Stimulated activated CD4-positive, alpha-beta T cell treated with anti-CD3 and anti-CD28 coated beads, Interleukin-1b, Interleukin-23, amount 100 ng/mL, for 1 hour (primary cell): ENCODE measurements at places on chromosomes 16 and 17.

DNA sequence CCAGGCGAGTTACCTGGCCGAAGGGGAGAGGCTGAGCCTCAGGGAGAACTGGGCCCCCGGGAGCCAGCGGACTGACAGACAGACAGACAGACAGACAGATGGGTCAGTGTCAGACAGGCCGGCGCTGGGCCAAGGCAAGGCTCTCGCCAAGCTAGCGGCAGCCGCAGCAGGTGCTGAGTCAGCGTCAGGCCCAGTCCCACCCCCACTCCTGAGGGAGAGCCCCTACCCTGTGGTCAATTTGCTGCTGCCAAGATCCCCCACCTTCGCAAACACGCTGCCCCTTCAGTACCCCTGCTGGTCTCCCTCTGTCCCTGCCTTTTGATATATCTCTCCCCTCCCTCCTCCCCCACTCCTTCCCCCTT lies 1.5 kb downstream of the FGF11 start:
- DNase-seq: no peak

DNA sequence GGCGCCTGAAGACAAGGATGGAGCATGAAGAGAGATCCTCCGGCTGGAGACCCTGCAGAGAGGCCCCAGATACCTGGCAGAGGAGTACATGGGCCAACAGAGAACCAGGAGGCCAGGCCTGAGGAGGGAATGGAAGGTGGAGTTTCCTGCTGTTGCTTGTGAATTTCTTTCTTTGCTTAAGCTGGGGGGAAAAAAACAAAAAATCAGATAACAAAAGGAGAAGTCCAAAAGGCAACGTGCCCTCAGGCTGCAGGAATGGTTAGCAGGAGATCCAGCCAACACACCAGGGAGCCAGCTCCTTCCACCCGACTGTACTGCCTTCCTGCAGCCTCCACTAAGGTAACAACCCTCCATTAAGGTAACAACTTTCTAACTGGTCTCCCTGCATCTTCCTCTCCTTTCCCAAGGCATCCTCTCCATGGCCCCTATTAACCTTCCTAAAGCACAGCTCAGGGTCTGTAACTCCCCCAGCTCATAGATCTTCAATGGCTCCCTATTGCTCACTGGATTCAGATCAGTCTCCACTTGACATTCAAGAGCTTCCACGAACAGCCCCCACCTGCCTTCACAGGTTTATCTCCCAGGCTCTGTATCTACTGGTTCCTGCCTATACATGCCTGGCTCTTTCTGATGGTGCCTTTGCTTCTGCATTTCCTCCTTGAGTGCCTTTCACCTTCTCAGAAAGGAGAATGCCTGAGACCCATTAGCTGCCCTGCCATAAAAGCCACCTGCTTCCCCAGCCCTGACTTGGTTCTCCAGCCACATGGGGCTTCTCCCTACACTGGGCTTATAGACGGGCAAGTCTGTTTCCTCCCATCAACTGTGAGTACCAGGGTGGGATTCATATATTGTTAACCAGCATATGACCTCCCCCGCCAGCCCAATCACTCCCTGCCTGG lies 725 bp upstream of the ARL5C start:
- DNase-seq: no peak

DNA sequence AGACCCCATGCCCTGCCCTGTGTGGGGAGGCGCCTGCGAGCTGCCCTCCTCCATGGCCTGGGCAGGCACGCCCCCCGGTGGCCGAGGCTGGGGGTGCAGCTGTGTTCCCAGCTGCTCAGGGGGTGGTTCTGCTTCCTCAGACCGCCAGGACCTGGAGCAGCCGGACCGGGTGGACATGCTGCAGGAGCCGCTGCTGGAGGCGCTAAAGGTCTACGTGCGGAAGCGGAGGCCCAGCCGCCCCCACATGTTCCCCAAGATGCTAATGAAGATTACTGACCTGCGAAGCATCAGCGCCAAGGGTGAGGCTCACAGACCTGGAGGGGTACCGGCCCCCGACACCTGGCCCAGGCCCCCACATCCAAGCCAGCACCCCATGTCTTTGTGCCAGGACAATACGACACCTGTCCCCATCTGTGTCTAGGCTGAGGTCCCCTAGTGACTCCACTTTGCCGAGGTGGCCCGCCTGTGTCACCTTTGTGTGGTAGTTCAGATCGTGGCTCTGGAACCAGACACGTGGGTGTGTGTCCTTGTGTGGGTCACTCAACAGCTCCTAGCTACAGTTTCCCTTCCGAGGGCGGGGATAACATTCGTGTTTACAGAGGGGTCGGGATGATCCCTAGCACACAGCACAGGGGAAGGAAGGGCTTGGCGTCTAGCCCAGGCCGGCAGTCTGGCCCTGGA lies 9.3 kb downstream of the GJD3 start:
- peak; percentile 63 for DNase-seq

- no peak for DNase-seq
Observed at GRCh38 chr16:3596101-3596861, 15.1 kb downstream of the SLX4 start.

DNA sequence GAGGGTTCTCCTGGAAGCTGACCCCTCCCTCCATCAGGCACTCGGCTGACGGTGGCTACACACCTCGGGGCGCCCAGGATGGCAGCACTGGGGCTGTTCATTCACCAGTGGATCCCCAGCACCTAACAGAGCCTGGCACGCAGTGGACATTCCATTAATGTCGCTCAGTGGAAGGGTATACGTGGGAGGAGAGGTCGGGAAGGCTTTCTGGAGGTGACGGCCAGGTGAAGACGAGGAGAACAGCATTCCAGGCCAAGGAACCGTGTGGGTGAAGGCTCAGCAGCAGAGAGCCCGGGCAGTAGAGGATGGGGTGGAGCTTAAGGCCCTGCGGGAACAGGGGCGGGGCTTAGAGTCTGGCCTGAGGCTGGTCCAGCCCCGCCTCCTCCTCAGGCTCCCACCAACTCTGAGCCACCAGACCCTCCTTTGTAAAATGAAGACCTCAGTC lies 2.5 kb upstream of the HS3ST6 start:
- DNase-seq: no peak

- no peak for DNase-seq
Observed at GRCh38 chr17:19771971-19772630, 24.0 kb upstream of the ALDH3A1 start.

GRCh38 chr16:22413819-22414218 lies 39.4 kb upstream of the CDR2 start:
- no peak for DNase-seq

- no peak for DNase-seq
Observed at GRCh38 chr17:57559226-57559625, 185.9 kb downstream of the CCDC182 start.

DNA sequence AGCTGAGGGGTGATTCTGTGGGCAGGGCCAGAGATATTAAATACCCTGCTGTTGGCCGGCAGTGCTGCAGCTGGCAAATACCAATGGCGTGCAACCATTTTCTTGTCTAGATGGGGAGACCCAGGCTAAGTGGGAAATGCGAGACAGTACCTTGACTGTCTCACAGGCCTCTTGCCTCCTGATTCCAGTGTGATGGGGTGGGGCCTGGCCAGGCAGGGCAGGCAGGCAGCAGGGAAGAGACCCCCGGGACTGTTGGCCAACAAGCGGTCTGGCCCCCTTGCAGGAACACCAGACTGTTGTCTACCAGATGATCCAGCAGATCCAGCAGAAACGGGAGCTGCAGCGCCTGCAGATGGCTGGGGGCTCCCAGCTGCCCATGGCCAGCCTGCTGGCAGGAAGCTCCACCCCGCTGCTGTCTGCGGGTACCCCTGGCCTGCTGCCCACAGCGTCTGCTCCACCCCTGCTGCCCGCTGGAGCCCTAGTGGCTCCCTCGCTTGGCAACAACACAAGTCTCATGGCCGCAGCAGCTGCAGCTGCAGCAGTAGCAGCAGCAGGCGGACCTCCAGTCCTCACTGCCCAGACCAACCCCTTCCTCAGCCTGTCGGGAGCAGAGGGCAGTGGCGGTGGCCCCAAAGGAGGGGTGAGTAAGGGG lies 5.7 kb upstream of the CISD3 start:
- DNase-seq: no peak

- DNase-seq: no peak
Observed at GRCh38 chr17:62735044-62735651, 73.0 kb downstream of the MARCHF10 start.

GRCh38 chr16:49806446-49806845 lies 49.5 kb downstream of the ZNF423 start:
- DNase-seq: no peak

DNA sequence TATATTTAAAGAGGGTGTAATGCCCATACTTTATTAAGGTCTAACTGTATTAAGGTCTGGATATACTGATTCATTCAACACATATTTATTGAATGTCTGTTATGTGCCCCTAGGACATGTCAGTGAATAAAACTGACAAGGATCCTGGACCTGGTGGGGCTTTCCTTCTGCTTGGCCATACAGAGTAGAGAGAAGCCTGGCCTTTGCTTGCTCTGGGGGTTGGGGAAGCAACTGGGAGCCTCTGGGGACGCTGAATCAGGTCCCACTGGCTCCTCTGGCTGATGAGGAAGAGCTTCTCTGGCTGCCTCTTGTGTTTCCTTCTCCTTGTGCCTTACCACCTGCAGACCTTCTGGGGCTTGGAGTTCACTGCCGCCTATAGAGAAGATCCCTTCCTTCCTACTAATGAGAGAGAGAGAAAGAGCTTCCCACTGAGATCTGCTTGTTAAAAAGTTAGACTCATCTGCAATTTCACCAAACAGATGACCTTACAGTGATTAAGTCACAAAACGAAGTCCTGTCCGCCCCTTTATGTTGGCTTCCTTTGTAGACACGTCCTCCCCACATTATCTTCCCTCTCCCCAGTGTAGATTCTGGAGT lies 49.7 kb downstream of the MSI2 start:
- DNase-seq: no peak

DNA sequence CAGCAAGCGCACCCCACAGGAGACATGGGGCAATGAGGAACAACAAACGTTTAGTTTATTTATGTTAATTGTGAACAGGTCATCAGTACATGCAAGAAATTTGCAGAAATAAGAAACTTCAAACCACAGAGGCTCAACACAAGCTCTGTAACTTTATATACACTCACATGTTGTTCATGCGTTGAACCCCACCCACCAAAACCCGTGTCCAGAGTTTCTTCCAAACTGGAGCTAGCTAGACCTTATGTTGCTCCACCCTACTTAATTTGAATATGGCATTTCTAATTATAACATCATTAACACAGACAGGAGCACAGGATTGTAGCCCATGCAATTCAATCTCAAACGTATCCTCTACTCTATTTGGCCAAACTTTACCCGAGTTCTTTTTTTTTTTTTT lies 192.1 kb downstream of the ZNF18 start:
- no peak for DNase-seq

GRCh38 chr16:75593825-75594820 lies 27.9 kb downstream of the GABARAPL2 start:
- DNase-seq: no peak

DNA sequence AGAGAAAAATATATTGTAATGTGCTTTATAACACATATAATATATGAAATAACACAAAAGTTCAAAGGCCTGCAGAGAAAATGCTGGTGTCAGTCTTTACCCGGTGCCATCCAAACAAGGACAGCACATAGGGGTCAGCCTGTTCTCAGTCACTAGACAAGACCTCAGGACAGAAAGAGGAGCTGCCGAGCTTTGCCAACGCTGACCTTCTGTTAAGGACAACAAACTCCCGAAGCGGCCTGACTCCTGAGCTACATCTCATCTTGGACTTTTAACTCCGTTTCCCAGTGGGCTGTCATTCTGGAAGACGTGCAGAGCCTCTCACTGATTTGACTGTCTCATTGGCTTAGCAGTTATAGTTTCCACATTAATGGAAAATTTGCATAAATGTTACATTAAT lies 6.9 kb downstream of the ELAC2 start:
- no peak for DNase-seq

DNA sequence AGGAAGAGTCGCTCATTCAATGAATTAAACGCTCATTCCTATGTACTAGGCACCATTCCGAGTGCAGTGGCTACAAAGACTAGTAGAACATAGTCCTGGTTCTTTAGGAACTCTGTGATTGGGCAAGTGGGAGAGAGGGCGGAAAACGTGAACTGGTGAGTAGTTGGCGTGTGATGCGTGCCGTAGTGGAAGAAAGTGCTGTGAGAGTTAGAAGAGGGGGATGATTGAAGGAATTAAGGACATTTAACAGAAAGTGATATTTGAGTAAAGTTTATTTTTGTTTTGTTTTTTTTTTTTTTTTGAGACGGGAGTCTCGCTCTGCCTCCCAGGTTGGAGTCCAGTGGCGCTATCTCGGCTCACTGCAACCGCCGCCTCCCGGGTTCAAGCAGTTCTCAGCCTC lies 7.9 kb upstream of the SLFN14 start:
- no peak for DNase-seq

- no peak for DNase-seq
Observed at GRCh38 chr17:28612936-28613872, 781 bp downstream of the RSKR start.

DNA sequence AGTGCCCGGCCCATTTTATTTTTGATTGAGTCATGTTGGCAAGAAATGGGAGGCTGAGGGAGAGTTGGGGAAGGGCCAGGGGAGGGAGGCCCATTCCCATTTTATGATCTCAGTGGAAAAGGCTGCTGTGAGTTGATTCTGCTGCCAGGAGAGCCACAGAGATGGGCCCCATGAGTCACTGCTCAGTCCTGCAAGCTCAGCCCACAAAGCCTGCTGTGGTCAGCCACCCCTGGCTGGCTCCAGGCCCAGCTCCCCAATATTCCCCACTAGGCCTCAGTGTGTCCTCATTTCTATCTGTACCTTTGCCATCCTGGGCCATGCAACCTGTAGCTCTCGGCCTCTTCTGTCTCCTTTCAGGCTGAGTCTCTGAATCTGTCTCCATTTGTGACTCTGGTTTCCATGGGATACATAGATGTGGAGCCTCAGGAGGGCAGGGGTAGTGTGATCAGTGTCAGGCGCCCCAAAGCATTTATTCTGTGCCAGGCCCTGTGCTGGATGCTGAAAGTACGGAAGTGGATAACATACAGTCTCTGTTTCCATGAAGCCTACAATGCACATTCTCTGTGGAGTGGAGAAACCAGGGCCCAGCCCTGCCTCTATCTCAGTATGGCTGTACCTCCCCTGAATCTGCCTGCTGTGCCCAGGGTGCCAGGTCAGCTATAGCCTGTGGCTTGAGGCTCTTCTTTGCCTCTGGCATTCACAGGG lies 1.9 kb upstream of the PLEKHG4 start:
- no peak for DNase-seq

GRCh38 chr17:39626171-39627046 lies at the start of gene PPP1R1B:
Gene PPP1R1B (plus strand): TSS chr17:39626952. CDS start chr17:39627393, 441 bp downstream.
- no peak for DNase-seq

DNA sequence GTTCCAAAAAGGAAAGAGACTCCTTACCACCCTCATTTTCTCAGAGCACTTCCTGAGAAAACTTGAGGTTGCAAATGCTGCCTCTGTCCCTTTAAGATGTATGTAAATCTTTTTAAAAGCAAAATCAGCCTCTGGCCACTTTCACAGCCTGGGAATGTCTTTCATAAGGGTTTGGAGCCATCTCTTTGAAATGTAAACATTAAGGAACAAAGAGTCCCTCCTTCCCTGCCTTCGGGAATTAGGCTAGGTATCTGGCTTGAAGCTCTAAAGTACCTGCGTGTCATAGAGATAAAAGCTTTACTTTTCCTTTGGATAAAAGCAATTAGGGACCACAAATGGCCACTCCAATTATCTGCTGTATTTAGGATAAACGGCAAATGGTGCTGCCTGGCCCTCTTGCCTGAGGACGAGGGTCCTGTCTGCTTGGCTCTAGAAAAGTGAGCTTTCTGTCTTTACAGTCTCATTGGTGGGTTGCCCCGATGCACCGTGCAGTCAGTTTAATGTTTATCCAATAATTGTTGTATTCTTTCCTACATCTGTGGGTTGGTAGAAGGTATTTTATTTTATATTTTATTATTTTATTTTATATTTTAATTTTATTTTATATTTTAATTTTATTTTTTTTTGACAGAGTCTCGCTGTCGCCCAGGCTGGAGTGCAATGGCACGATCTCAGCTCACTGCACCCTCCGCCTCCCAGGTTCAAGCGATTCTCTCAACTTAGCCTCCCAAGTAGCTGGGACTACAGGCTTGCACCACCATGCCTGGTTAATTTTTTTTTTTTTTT lies 23.9 kb downstream of the NLRC3 start:
- DNase-seq: no peak
